Mesendoderm (in vitro differentiated cells): ENCODE measurements at places on chromosomes 3 and 15.

- no peaks in the 10 kb centered on the region for H3K36me3 ChIP-seq
- H3K27me3 ChIP-seq = no peaks in the 10 kb centered on the region
- no peak overlapping the region for H3K27ac ChIP-seq
- no peak for DNase-seq
- no peak overlapping the region for H3K4me3 ChIP-seq
- H3K4me1 ChIP-seq = no peaks in the 10 kb centered on the region
These were observed 35.4 kb downstream of the AADACL2 start for GRCh38 chr3:151769175-151769574.

DNA sequence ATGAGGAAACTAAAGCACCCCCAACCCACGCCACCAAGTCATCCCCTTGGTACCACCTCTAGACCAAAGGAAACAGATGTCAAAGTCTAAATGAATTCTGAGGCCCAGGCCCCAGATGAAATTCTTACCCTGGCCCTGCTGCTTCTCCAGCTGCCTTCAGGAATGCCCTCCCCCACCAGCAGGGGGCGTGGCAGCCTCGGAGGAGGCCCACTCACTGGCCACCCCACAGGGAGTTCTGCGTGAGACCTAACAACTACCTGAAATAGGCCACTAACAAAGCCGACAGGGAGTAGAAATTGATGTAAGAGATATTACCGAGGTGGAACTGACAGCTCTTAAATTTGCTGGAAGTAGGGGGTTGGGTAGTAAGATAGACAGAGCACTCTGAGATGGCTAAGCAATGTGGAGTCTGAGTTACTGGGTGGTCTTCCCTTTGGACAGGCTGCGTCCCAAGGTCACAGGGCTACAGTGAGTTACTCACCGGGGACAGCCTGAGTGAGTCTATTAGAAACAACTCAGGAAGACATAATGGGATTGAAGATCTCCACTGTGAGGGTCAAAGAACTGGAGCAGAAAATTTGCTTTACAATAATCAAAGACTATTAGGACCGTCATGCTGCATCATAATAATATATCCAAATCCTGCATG, 240.7 kb downstream of the SHOX2 start:
- H3K27ac ChIP-seq = no peak overlapping the region
- no peaks in the 10 kb centered on the region for H3K36me3 ChIP-seq
- no peaks in the 10 kb centered on the region for H3K4me1 ChIP-seq
- H3K27me3 ChIP-seq = no peaks in the 10 kb centered on the region
- DNase-seq = peak; percentile 65
- H3K4me3 ChIP-seq = no peak overlapping the region

DNA sequence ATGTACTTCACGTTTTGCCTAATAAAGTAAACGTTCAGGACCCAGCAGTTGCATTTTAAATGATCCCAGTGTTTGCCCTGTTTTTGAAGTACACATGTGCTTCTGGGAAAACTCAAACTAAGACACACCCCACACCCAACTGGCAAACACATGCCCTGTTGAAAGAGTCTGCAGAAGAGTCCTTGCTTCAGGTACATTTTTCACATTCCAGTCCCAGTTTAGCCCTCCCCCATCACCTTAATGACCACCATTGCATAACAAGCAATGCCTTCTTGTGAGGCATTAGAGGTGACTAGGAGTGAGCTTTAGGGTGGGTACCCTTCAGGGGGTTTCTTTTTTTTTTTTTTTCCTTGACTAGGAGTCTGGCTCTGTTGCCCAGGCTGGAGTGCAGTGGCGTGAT, 322.3 kb downstream of the CNTN4 start:
- H3K36me3 ChIP-seq = no peaks in the 10 kb centered on the region
- H3K4me1 ChIP-seq = no peaks in the 10 kb centered on the region
- no peaks in the 10 kb centered on the region for H3K27me3 ChIP-seq
- no peak overlapping the region for H3K27ac ChIP-seq

GRCh38 chr15:31488437-31489204, 162.0 kb downstream of the KLF13 start:
- peak; percentile 89 for DNase-seq
- peaks cover 3% of the 10 kb centered on the region for H3K27me3 ChIP-seq
- no peak overlapping the region for H3K27ac ChIP-seq
- H3K4me3 ChIP-seq = no peak overlapping the region
- no peaks in the 10 kb centered on the region for H3K36me3 ChIP-seq

- DNase-seq = peak; percentile 91
- peaks cover 13% of the 10 kb centered on the region for H3K4me1 ChIP-seq
- no peaks in the 10 kb centered on the region for H3K27me3 ChIP-seq
- H3K36me3 ChIP-seq = no peaks in the 10 kb centered on the region
- H3K27ac ChIP-seq = peak overlapping the region; percentile 32
- H3K4me3 ChIP-seq = no peak overlapping the region
These were observed 33.5 kb downstream of the MYL3 start for GRCh38 chr3:46829699-46830208.

DNA sequence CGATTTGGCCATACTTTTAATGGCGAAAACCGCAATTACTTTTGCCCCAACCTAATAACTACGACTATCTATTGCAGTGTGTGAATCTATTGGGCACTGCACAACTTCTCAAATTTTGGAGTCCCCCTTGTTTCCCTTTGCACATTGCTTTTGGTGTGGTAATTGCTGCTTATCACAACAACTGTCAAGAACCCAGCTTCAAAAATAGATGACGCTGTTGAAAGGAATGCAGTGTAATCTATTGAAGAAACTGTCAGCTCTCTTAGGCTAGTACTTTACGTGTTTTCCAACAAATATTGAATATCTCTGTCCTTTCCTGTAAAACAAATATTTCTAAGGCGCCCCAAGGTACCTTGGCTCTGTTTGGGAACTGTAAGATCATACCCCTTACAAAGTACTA, 222.8 kb upstream of the UBE2E2 start:
- H3K27ac ChIP-seq = no peak overlapping the region
- no peak overlapping the region for H3K4me3 ChIP-seq
- H3K36me3 ChIP-seq = no peaks in the 10 kb centered on the region
- no peaks in the 10 kb centered on the region for H3K27me3 ChIP-seq

DNA sequence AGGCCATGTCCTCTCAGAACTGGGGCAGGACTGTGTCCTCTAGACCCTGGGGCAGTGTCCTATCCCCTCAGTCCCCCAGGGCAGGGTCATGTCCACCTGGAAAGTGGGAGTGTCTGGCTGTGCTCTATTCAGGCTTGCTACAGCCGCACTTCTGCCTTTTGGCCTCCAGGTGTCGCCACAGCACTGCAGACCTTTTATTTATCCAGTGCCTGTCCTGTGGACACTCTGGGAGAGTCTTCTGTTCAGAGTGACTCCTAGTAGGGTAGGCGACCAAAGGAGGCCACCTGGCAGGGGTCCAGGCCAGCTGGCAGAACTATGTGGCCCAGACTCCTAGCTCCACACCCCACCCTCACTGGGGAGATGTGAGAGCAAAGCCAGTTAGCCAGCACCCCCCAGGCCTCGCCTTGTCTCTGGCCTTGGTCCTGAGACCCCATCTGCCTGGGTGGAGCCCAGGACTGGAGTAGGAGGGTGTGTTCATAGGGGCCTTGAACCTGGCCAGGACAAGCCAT, 3.9 kb downstream of the TMIE start:
- H3K4me1 ChIP-seq = peaks cover 4% of the 10 kb centered on the region
- no peak overlapping the region for H3K27ac ChIP-seq
- DNase-seq = peak; percentile 85
- no peak overlapping the region for H3K4me3 ChIP-seq
- H3K36me3 ChIP-seq = no peaks in the 10 kb centered on the region

- no peaks in the 10 kb centered on the region for H3K4me1 ChIP-seq
- H3K27ac ChIP-seq = no peak overlapping the region
- no peak overlapping the region for H3K4me3 ChIP-seq
- no peak for DNase-seq
- H3K36me3 ChIP-seq = no peaks in the 10 kb centered on the region
- no peaks in the 10 kb centered on the region for H3K27me3 ChIP-seq
These were observed 215.8 kb downstream of the DPH6 start for GRCh38 chr15:35330048-35330695.

DNA sequence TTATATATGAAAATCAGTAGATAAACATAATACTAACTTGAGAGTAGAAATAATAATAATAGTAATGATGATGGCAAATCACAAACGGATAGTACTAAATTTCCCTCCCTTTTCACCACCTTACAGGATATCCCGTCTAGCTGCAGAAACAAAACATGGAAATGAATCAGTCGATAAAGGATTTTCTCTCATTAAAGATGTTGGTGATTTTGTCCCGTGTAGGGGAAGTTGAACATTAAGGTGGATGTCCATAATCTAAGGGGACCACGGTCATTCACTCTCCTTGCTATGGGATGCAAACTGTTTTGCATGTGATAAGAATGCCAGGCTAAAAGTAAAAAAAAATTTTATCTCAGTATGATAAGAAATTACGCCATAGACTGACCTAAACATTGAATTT, 1027.7 kb upstream of the NR2F2 start:
- H3K27ac ChIP-seq = no peak overlapping the region
- H3K27me3 ChIP-seq = no peaks in the 10 kb centered on the region
- H3K4me3 ChIP-seq = no peak overlapping the region
- no peak for DNase-seq

DNA sequence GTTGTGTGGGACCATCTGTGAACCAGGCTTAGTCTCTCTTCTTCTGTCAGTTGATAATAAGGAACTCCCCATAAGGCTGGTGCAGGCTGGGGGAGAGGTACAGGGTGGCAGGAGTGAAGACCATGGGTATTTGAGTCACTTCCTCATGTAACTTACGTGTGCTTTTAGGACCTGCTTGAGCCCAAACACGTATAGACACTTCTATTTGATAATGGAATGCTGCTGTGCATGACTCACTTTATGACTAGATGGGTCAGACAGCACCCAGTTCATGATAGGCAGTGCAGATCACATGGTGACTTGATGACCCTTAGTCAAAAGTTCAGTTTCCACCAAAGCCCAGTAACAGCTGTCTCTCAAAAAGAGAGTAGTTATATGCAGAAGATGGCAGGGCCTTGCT, 490.9 kb downstream of the ZBBX start:
- no peak overlapping the region for H3K4me3 ChIP-seq
- no peaks in the 10 kb centered on the region for H3K4me1 ChIP-seq
- DNase-seq = no peak
- no peaks in the 10 kb centered on the region for H3K27me3 ChIP-seq
- H3K27ac ChIP-seq = no peak overlapping the region
- no peaks in the 10 kb centered on the region for H3K36me3 ChIP-seq

GRCh38 chr3:27559835-27560234, 75.7 kb upstream of the SLC4A7 start:
- no peaks in the 10 kb centered on the region for H3K36me3 ChIP-seq
- no peak overlapping the region for H3K27ac ChIP-seq
- H3K4me1 ChIP-seq = no peaks in the 10 kb centered on the region

DNA sequence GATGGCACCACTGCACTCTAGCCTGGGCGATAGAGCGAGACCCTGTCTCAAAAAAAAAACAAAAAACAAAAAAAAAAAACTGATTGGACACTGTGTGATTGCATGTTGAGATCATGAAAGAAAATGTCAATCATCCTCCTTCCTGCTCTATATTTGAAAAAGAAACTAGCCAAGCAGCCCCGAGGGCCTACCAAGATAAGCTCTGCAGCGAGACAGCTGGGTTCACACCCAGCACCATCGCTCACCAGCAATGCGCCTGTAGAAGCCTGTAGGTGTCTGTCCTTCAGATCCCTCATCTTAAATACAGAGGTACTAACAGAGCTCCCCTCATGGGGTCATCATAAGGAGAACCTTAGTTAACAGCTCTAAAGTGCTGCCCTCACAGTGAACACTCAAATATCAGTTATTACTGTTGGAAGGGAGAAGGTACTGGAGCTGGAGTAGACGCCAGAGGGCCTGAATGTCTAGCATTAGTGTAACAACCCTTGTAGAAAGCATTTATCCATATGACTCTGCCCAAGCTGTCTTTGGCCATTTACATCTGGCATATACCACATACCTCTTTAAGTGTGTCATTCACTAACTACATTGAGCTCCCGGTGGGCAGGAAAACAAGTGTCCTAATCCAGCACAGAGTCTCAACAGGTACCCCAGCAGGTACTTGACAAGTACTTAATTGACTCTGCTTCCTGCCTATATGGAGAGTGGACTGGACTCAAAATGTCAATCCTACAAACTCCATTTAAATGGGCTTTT, 22.9 kb downstream of the MYLK start:
- H3K4me3 ChIP-seq = no peak overlapping the region
- H3K27me3 ChIP-seq = no peaks in the 10 kb centered on the region
- H3K27ac ChIP-seq = no peak overlapping the region
- H3K4me1 ChIP-seq = no peaks in the 10 kb centered on the region
- H3K36me3 ChIP-seq = no peaks in the 10 kb centered on the region

DNA sequence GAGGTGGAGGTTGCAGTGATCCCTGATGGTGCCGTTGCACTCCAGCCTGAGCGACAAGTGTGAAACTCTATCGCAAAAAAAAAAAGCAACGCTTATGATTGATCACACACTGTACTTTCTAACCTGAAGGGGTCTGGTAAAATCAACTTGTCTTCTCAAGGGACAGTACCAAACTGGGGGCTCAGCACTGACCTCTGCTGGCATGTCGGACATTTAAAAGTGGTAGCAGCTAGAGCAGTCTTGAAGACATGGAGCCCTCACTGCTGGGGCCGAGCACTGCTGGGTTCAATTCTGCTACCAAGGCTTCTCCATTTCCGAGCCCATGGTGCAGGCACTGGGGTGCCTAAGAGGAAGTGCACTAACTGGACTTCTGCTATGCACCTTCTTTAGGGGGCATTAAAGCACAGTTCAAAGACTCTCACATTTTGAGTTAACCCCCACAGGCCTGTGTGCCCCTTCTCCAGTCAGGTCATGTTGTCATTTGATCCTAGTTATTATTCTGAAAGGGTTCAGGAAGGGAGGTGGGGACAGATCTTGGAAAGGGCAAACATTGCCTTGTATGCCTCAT, 26.4 kb upstream of the LAMP3 start:
- no peaks in the 10 kb centered on the region for H3K27me3 ChIP-seq
- H3K4me3 ChIP-seq = no peak overlapping the region
- H3K4me1 ChIP-seq = no peaks in the 10 kb centered on the region
- no peaks in the 10 kb centered on the region for H3K36me3 ChIP-seq
- peak; percentile 68 for DNase-seq

- peaks cover 4% of the 10 kb centered on the region for H3K27me3 ChIP-seq
- DNase-seq = no peak
- H3K36me3 ChIP-seq = no peaks in the 10 kb centered on the region
- no peak overlapping the region for H3K4me3 ChIP-seq
- H3K4me1 ChIP-seq = no peaks in the 10 kb centered on the region
These were observed 439.0 kb downstream of the NTRK3 start for GRCh38 chr15:87817553-87817952.

GRCh38 chr3:35079403-35079802, 559.9 kb upstream of the ARPP21 start:
- no peak overlapping the region for H3K4me3 ChIP-seq
- H3K36me3 ChIP-seq = no peaks in the 10 kb centered on the region
- DNase-seq = no peak
- H3K4me1 ChIP-seq = no peaks in the 10 kb centered on the region
- H3K27ac ChIP-seq = no peak overlapping the region
- no peaks in the 10 kb centered on the region for H3K27me3 ChIP-seq

- DNase-seq = no peak
- H3K36me3 ChIP-seq = no peaks in the 10 kb centered on the region
- H3K27me3 ChIP-seq = no peaks in the 10 kb centered on the region
These were observed 211.7 kb downstream of the MBNL1 start for GRCh38 chr3:152480282-152480953.

DNA sequence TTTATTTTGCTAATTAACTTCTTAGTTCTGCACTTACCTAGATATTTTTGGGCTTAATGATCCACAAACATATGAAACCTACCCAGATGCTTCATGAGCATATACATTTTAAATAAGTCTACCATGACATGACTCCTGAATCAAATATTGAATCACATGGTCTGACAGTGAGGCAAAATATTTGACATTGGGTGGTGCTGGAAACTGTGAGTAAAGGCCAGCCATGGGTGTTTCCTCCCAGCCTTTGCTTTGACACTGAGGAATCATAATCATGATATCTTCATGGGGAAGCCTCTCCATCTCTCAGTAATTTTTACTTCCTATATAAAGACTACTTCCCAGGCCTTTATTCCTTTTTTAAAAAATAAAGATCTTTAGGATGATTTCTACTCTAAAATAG, 22.8 kb upstream of the SSR3 start:
- no peaks in the 10 kb centered on the region for H3K36me3 ChIP-seq
- H3K27me3 ChIP-seq = no peaks in the 10 kb centered on the region
- H3K4me3 ChIP-seq = no peak overlapping the region
- no peak overlapping the region for H3K27ac ChIP-seq
